Vagina (tissue), 2 donors: ENCODE measurements at places on chromosomes 6 and 20.
A peak's percentile ranks its signal among the peaks of the same experiment; 100 is the strongest.

- no peak for DNase-seq
Measured at GRCh38 chr6:53593001-53593488, 48.1 kb upstream of the GCLC start.

DNA sequence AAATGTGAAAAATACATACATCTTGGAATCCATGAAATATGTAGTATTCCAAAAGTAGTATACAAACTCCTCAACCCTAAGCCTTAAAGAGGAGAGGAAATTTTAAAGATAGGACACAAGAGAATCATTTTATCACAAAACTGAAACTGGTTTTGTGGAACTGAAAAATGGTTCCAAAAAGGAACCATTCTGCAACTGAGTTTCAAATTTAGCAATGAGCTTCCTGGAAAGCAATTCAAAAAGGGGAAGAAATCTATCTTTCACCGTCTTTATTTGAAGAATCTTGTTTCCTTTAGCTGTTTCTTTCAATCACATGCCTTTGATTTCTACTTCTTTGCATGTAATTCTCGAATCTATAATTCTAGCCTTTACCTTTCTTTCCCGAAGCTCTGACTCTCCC, 32.2 kb upstream of the LAMP5 start:
- no peak for DNase-seq

DNA sequence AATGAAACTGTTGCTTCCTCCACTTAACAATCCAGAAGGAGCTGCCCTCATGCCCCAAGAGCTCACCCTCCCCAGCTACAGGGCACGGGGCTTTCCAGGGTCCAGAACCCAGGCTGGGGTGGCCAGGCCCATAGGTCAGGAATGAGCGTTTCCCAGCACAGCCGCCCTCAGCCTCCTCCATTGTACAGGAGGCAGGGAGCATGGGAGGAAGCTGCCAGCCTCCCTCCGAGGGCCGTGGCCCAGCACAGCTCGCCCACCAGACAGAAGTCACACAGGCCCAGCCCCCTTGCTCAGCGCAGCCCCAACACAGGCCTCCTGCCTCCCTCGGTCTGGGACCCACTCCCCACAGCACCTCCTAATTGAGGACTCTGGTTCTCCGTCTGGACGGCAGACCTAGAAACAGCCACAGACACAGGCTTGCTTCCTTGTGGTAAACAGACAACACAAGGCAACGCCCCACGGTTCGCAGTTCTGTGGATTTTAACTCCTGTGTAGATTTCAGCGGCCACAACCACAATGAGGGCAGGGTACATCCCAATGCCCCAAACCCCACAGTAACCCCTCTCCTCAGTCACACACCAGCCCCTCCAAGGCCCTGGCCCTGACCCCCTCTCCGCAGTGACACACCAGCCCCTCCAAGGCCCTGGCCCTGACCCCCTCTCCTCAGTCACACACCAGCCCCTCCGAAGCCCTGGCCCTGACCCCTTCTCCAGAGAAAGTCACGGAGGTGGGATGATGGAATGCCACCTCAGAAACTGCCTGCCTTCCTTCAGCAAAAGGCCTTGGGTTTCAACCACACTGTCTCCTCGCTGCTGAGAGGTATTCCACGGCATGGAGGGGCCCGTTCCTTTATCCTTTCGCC, 173.5 kb downstream of the DLL1 start:
- DNase-seq = peak; percentile 77

DNA sequence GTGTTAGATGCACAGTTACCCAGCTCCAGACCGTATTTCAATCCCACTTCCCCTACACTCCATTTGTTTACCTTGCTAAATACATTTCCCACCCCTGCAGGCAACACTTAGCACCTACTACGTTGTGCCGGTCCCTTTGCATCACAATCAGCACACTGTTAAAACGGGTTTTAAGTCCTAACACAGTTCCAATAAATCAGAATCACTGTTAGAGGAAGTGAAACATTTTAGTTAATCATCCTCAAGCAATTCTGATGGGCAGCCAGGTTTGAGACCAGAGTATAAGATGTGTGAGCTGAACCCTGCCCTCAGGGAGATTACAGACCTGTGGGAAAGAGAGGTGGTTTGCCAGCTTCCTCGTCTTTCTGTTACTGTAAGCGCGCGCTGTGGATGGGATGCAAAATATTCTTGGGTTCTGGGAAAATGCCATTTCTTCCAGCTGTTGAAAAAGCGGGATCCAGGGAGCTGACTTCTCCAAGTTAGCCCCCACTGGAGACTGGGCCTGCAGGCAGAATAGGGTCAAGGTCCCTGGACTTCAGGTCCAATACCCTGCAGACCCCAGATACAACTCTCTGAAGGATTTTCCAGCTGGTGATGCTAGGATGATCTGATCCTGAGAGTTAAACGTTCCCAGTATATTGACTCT, 3.1 kb downstream of the ZCCHC3 start:
- no peak for DNase-seq

DNA sequence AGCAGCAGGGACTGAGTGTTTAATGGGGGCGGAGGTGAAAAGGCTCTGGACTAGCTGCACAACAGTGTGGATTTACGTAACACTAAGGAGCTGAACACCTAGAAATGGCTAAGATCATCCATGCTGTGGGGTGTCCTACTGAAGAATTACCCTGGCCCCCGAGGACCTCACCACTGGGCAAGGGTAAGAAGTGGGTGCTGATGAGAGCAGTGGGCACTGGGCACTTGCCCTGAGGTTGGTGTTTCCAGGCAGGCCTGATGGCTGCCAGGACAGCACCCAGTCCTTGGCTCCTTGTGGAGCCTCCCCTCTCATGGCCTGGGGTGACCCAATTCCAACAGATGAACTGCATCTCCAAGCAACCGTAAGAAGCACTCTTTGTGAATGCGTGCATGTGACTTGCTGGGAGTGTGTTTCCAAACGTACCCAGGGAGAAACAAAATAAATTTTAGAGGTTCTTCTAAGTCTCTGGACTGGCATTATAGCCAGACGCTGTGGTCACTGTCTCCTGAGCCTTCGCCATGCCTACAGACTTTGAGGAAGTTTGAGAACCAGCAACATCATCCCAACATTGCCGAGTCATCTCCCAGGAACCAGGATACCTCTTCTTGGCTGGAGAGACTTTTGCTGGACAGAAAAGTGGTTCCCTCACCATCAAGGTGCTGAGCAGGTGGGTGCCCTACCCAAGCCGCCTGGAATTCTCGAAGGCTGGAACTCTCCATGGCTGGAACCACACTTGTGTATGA, 245.9 kb downstream of the ERMARD start:
- DNase-seq = peak; percentile 81
